ENCODE measurements at places on chromosomes 5 and 9.

DNA sequence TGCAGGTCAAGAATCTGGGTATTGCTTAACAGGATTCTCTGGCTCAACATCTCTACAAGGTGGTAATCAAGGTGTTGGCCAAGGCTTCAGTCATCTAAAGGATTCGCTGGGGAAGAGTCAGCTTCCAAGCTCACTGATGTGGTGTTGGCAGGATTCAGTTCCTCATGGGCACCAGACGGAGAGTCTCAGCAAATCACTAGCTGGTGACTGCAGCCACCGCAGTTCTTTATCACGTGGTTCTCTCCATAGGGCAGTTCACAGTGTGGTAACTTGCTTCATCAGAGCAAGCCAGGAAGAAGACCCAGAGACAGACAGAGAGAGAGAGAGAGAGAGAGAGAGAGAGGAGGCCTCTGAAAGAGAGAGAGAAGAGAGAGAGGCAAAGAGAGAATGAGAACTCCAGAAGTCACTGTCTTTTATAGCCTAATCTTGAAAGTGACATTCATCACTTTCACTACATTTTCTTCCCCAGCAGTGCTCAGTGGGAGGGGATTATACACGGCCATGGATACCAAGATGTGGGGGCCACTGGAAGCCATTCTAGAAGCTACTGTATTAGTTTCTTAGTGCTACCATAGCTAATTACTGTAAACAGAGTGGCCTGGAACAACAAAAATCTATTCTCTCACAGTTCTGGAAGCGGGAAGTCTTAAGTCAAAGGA, 109.2 kb upstream of the SMIM23 start:
- no peak for DNase-seq

- no peak for DNase-seq
Measured at GRCh38 chr5:170103447-170103846, 2.2 kb upstream of the FOXI1 start.

- peak; percentile 44 for DNase-seq
Measured at GRCh38 chr9:77952635-77953328, 78.8 kb downstream of the GNAQ start.

DNA sequence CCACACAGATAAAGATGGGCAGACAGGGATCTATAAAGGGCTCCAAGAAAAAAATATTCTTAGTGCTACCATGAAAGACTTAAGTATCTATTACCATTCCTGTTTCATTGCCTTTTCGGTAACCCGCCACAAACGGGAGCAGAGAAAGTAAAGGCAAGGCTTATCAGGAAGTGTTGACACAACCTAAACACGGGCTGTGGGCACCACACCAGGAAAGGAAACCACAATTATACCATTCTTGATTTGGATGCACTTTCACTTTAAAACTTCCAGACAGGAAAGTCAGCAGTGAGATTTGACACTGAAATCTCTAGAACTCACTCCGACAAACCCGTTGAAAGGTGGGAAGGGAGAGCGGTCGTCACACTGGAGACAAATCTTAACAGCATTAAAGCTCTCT, 6.5 kb downstream of the TLE1 start:
- no peak for DNase-seq

GRCh38 chr9:28410411-28410810, 837.1 kb upstream of the C9orf72 start:
- no peak for DNase-seq

- no peak for DNase-seq
Measured at GRCh38 chr9:97280755-97281330, 26.6 kb upstream of the CCDC180 start.

GRCh38 chr9:33465596-33466564, 7.8 kb downstream of the NOL6 start:
- DNase-seq: no peak

GRCh38 chr5:86688406-86688805, 70.7 kb downstream of the COX7C start:
- no peak for DNase-seq

DNA sequence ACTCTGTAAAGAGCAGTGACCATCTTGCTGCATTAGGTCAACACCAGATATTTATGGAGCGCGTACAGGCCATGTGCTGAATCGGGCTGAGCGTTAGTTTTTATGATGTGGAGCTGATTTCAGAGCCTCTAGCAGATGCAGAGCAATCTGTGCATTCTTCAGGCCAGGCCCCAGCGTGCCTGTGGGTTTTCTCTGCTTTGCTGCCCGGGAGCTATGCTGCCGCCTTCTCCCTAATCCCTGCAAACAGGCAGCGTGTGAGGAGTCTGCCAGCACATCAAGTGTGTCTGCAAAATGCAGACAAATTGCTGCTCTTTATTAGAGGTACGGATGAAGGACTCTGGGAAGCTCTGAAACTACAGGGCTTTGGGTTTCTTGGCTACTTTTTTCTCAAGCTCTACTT, 170.0 kb downstream of the NTRK2 start:
- DNase-seq: no peak

DNA sequence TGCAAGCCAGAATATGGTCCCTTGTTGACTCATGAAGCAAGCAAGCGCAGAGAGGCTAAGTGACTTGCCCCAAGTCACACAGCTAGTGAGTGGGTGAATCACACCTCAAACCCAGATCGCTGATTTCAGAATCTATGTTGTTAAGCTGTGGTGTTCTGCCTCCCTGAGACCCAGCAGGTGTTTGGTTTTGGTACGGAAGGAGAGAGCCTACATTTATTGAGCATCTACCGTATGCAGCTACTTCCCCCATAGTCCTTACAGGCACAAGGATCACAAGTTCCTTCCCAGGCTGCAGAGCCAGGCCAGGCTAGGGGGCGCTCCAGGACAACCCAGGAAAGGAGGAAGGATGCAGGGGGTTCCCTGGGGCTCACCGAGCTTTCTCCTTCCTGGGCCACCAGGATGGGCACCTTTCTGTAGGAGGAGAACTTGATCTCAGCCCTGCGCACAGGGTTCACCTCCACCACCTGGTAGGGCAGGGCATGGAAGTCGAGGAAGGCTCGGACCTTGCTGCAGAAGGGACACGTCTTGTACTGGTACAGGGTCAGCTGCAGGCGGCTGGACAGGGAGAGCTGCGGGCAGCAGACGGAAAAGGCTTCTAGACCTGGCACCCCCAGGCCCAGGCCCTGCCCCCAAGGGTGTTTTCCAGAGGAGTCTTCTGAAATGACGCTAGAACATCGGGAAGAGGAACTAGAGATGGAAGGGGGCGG, 2.5 kb downstream of the PTGES2 start:
- DNase-seq: no peak

DNA sequence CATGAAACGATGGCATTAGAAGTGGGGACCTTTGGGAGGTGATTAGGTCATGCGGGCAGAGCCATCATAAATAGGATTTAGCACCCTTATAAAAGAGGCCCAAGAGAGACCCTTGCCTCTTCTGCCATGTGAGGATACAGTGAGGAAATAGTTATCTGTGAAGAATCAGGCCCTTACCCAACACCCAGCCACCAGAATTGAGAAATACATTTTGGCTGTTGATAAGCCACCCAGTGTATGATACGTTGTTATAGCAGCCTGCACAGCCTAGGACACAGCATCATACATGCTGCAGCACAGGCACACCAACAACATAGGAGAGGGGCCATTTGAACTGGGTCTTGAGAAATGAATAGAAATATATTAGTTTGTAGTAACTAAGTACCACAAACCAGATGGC, 8.0 kb upstream of the MAMDC2 start:
- no peak for DNase-seq

GRCh38 chr9:114397219-114397847, 9.6 kb upstream of the AKNA start:
- DNase-seq: no peak

- no peak for DNase-seq
Measured at GRCh38 chr5:168578006-168578405, 1.2 kb downstream of the PANK3 start.

GRCh38 chr9:126524353-126525077, 89.2 kb upstream of the LMX1B start:
- DNase-seq: no peak

GRCh38 chr9:78218890-78219289, 17.0 kb upstream of the CEP78 start:
- DNase-seq: peak; percentile 54

- no peak for DNase-seq
Measured at GRCh38 chr9:27556470-27556869, 16.8 kb downstream of the C9orf72 start.

GRCh38 chr9:127614961-127615360, 2.9 kb downstream of the STXBP1 start:
- DNase-seq: no peak

DNA sequence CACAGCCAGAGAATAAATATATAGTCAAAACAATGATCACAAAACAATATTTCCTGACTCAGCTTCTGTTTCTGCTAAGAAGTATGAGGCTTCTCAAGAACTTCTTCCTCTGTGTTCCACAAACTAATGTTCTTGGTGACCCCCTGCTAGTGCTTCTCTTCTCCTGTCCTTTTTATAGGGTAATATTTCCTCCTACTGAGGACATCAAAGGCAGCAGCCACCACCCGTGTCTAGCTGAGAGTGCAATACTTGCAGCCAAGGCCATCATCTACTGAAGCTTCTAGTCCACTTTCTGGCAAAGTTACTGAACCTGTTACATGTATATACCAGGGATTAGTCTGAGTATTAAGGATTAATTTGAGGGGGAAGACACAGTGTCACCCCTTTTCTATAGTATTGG, 83.7 kb upstream of the SLC12A2 start:
- DNase-seq: no peak

GRCh38 chr5:24732184-24732583, 87.4 kb upstream of the CDH10 start:
- DNase-seq: no peak

All from DMS79 (cell line).